ENCODE measurements at places on chromosomes 2 and 18.

DNA sequence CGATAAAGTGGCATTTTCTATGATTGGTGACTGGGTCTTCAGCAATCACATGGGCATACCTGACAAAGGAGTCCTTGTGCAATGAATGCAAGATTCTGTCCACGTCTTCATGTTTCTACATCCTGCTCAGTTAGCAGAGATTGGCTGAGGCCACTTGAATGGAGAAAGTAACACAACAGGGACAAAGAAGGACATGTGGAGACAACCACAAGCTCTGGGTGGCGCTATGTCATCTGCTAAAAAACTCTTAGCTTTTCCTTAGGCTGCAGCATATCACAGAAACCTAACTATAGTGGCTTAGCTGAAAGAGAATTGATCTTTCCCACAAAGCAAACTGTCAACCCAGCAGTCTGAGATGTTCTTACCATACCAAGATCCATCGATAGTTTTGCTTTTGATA lies 1109.7 kb downstream of the SOCS6 start:
- no peak for DNase-seq

DNA sequence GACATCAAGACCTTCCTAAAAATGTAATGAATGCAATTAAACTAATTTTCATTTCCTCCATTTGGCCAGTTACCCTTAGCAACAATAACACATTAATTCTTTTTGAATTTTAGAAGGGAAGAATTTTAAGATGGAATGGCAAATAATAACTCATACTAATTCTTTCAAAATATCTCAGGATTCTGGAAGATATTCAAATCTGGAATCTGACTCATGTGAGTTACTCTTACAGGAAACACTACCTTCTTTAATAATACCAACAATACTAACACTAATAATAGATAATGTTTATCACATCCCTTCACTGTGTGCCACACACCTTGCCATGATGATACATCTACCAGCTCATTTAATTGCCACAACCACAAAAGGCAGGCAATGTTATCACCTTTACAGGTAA lies 46.4 kb downstream of the ZNF521 start:
- no peak for DNase-seq

GRCh38 chr2:170690640-170691039 lies 24.5 kb upstream of the SP5 start:
- peak; percentile 48 for DNase-seq

DNA sequence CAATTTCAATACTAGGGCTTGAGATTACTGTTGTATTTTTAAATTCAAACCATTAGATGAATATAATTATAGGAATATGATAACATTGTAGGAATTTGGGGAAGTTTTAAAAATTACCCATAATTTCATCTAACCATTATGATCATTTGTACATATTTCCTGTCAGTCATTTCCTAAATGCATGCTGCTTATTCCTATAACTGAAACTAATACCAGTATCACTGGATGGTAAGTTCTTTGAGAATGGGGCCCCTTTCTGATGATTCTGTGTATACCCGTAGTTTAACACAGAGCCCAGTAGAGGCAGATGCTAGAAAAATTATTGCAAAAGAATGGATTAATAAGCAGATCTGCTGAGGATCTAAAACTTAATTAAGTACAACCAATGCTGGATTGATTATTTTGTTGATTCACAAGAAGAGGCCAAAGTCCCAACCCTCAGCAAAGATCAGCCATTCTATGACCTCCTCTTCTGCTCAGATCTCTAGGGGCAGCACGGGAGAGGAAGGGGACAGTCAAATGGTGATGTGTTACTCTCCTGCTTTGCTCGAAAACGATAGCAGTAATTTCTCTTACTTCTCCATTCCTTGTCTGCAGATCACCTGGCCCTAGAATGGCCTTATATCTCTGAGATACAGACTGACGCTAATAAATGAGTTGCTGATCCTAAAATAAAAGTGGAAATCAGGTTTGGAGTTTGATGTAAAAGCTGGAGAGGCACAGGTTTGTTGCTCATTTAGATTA lies 69.5 kb upstream of the PELI1 start:
- DNase-seq, result no peak

GRCh38 chr2:56185582-56186046 lies 1.8 kb downstream of the CCDC85A start:
- no peak for DNase-seq

DNA sequence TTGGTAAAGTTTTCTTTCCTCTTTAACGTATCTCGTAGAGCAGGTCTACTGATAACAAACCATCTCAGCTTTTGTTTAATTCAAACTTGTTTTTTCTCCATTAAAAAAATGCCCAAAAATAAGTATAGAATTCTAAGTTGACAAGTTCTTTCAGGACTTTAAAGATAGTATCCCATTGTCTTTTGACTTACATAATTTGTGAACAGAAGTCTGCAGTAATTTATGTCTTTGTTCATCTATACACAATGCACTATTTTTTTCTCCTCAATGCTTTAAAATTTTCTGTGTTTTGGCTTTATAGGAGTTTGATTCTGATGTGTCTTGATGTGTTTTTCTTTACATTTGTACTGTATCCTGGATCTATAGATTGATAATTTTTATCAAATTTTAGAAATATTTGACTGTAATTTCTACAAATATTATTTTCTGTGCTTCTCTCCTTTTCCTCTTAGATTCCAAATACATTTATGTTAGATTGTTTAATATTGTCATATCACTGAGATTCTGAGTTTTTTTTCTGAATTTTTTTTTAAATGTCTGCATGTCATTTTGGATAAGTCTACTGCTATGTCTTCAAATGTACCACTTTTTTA lies 143.3 kb downstream of the FTCDNL1 start:
- DNase-seq, result no peak

All from NCI-H524 treated with DMSO at 0.1 percent for 48 hours (cell line).